ENCODE measurements at places on chromosomes 3 and 15. TPM values are rescaled to one million over a fixed set of nuclear protein-coding genes. Genes with fewer than 3 reads are reported as not detected.

- H3K4me1 ChIP-seq: peaks cover 92% of the 10 kb centered on the region
- no peaks in the 10 kb centered on the region for H3K36me3 ChIP-seq
- no peak overlapping the region for H3K27ac ChIP-seq
- DNase-seq: no peak
These were observed 4.6 kb downstream of the TLE3 start for GRCh38 chr15:70093070-70093469.

MTFMT gene
- 18.6 TPM for total RNA-seq

CHRNA7 gene
- total RNA-seq: 0.60 TPM

CYP8B1 gene
- not detected for total RNA-seq

DNA sequence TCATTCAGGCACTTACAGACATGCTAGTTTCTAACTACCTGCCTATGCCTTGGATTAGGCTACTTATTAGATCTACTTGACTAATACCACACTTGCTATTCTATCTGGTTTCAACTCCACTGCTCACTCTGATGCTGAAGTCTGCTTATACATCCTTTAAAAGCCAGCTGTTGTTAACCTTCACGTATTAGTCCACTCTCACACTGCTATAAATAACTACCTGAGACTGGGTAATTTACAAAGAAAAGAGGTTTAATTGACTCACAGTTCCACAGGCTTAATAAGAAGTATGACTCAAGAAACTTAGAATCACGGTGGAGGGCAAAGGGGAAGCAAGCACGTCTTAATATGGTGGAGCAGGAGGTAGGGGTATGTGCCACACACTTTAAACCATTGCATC lies 47.7 kb upstream of the ANKRD28 start:
- no peak for DNase-seq
- no peak overlapping the region for H3K27ac ChIP-seq
- H3K4me3 ChIP-seq: no peak overlapping the region
- H3K4me1 ChIP-seq: peaks cover 13% of the 10 kb centered on the region
- no peaks in the 10 kb centered on the region for H3K36me3 ChIP-seq
- H3K27me3 ChIP-seq: no peaks in the 10 kb centered on the region

GRCh38 chr15:98904544-98904943 lies 103.0 kb downstream of the PGPEP1L start:
- peaks cover 43% of the 10 kb centered on the region for H3K4me1 ChIP-seq
- peak overlapping the region; percentile 17 for H3K27ac ChIP-seq
- H3K27me3 ChIP-seq: no peaks in the 10 kb centered on the region
- no peak for DNase-seq
- H3K36me3 ChIP-seq: peaks cover 26% of the 10 kb centered on the region

GRCh38 chr3:185058796-185059195 lies 94.1 kb downstream of the C3orf70 start:
- no peaks in the 10 kb centered on the region for H3K4me1 ChIP-seq
- H3K4me3 ChIP-seq: no peak overlapping the region
- no peak overlapping the region for H3K27ac ChIP-seq
- no peaks in the 10 kb centered on the region for H3K27me3 ChIP-seq

DNA sequence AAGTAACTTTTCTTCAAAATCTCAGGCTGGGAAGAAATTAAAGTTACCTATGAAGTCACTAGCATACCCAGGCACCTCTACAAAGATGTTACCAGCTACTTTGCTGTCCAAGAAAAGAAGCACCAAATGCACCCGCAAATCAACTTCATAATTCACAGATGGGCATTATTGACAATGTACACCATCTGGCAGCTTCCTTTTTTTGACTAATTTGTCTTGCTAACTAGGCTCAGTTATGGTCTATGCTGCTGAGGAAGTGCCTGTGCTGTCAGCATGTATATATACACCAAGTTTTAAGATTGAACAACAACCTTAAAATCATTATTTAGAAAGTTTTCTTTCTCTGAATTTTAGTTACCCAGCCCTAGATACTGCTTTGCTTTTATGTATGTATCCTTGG lies 93.8 kb downstream of the NSUN3 start:
- H3K4me3 ChIP-seq: no peak overlapping the region
- no peak overlapping the region for H3K27ac ChIP-seq
- H3K36me3 ChIP-seq: no peaks in the 10 kb centered on the region
- peaks cover 5% of the 10 kb centered on the region for H3K27me3 ChIP-seq
- no peaks in the 10 kb centered on the region for H3K4me1 ChIP-seq

GRCh38 chr15:41256577-41257038 lies 25.5 kb downstream of the CHP1 start:
- H3K4me3 ChIP-seq: no peak overlapping the region
- H3K36me3 ChIP-seq: peaks cover 45% of the 10 kb centered on the region
- no peak for DNase-seq
- H3K27ac ChIP-seq: peak overlapping the region; percentile 31

All from left ventricle myocardium inferior (tissue), 1 donor.